ENCODE measurements at places on chromosomes 5 and 9.
A peak's percentile ranks its signal among the peaks of the same experiment; 100 is the strongest.

GRCh38 chr9:114033397-114034103 is 44.5 kb downstream of the AMBP start:
- DNase-seq: no peak

DNA sequence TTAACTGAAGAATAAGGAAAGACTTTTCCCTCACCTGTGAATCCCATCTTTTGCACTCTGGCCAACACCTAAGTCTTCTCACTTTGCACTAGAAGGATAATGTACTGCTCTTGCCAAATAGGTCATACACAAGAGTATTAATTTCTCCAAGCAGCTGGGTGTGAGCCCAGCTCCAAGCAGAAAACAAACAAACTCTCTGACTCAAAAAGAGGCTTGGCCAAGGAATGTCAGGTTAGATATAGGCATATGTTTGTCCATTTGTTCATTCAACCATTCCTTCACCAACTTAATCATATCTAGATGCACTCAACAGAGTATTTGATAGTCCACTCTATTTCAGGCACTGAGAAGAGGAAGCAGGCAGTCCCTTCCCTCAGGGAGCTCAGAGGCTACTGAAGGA is 84.4 kb downstream of the HTR4 start:
- DNase-seq: no peak

DNA sequence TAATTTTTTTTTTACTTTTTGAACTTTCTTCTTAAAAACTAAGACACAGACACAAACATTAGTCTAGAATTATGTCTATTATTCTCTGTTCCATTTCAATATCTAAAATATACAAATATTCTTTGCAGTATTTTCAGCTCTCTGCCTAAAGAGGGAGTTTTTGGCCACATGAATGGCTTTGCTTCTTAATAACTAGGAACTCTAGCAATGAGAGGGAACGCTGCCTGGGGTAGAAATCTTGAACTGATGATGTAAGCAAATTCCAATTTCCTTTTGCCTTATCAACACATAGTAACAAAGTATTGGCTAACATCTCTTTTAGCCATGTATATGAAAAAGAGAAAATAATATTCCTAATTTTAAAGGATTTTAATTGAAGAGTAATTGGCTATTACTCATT is 51.9 kb downstream of the SLC25A46 start:
- DNase-seq: no peak

DNA sequence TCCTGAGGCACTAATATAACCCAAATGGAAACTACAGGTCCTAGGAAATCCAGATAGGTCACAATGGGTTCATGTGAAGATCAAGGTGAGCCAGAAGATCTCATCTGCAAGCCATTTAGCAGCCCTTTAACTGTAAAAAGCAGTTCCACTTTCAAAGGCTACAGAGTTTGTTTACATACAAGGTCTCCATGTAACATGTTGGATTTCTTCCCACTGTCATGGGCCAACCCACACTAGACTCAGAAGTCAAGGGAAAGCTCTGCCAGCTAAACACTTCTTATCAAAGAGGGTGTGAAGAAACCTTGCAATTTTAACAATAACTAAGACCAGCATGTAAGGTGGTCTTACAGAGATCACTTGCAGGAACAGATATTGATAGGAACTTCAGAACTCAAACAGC is 3.8 kb upstream of the CTNNAL1 start:
- no peak for DNase-seq

DNA sequence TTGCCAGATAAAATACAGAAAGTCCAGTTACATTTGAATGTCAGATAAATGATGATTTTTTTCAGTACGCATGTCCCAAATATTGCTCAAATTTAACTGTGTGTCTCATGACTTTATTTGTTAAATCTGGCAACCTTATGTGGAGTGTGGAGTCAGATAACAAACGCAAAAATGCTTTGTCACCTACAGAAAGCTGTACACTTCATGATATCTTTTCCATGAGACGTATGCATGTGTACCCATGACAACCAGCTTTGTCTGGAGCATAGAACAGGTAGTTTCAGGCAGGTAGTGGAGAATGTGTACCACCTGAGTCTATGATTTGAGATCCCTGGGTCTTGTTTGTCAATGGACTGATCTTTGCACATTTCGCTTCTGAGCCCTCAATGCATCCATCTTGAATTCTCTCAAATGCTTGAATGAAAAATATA is 105.5 kb upstream of the CPEB4 start:
- DNase-seq: no peak

- no peak for DNase-seq
These were observed 12.8 kb downstream of the SPATA9 start for GRCh38 chr5:95669985-95670384.

DNA sequence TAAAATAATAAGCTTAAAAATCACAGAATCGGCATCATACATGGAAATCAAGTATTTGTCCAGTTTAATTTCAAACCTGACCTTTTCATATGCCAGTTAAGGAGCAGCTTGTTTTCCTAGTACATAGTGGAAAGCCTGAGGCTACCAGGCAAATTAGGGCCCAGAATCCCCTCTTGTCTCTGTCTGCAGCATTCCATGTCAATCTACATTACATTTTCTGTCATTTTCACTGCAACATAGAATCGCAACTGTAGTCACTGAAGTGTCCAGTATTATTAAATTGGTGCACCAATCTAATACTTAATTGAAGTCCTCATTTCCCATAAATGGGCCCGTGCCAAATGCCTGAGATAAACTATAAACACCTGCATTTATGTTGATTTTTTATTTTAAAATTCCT is 1352.2 kb upstream of the ACO1 start:
- DNase-seq: no peak

- peak; percentile 10 for DNase-seq
These were observed 3.3 kb upstream of the NKD2 start for GRCh38 chr5:1005249-1005851.

DNA sequence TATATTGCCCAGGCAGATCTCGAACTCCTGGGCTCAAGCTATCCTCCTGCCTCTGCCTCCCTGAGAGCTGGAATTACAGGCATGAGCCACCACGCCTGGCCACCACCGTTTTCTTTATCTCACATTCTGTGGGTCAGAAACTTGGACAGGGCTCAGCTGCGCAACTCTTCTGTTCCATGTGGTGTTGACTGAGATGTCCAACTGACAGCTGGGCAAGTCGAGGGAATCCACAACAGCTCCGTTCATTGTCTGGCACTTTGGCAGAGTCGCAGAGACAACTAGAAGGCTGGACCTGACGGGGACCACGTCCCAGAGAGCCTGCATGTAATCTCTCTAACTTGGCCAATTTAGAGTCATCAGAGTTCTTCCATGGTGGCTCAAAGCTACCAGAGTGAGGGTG is 36.2 kb upstream of the AOPEP start:
- DNase-seq: no peak

DNA sequence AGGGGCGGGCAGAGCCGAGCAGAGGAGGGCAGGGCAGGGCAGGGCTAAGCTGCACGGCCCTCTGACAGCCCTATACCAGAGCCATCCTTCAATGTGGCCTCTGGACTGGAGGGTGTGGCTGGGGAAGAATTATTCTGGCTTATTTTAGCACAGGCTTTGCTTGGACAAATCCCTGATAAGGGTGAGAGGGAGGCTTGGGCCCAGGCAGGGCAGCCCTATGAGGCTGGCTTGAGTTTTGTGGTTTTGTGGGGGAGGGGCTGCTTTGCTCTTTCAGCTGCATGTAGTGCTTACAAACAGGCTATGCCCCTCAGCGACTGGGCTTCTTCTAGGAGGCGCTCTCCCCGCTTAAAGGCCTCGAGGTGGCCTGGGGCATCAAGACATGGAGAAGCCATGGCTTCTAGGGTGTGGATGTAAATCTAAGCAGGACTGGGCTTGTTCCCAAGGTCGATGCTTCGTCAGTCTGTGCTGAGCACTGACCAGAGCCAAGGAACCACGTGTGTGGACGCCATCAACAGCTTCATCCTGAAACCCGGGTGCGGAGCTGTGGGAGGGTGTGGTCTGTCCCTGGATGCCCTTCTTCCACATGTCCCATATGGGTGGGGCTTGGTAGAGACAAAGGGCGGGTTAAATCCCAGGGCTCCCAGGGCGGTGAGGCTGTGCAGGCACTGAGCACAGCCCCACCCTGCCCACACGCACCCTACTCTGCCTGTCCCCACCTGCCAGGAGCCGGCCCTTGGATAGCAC is 45.7 kb upstream of the IPPK start:
- DNase-seq: no peak

All from memory B cell (primary cell).